ENCODE measurements at places on chromosomes 5 and 9.

- DNase-seq: no peak
Measured at GRCh38 chr5:1291611-1292080, 3.2 kb downstream of the TERT start.

- DNase-seq: no peak
Measured at GRCh38 chr5:150112201-150113046, 26.1 kb upstream of the CSF1R start.

GRCh38 chr5:138425079-138425478 is 13.8 kb upstream of the REEP2 start:
- DNase-seq: no peak

GRCh38 chr9:86324308-86324707 is 29.9 kb downstream of the TUT7 start:
- no peak for DNase-seq

DNA sequence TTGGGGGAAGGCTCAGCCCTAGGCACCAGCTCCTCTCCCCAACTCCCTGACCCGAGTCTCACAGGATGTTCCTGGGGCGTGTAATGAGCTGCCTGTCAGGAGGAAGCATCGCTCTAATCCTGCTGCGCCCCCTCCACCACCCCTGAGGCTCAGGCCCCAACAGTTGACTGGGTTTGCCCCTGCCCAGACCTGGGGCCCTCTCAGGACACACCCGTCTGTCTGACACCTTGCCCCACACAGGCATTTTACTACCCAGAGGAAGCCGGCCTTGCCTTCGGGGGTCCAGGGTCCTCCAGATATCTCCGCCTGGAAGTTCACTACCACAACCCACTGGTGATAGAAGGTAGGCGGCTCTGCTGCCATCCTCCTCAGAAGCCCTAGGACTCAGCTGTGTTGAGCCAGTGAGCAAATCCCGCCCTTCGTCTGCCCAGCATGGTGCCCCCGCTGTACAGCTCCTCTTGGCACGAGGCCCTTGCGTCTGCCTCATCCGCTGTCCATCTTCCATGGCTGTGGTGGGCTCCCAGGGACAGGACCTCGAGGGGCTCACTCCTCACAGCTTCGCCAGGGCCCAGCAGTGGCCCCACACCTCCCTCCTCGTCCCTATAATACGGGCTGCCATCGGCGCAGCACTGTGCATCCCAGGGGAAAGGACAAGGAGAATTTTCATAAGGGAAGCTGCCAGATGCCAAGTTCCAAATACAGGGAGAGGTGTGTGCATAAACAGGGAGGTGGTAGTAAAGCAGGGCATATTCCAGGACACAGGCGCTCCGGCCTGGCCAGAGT is 8.0 kb downstream of the DBH start:
- peak; percentile 61 for DNase-seq

- no peak for DNase-seq
Measured at GRCh38 chr5:171899792-171900191, 106.6 kb downstream of the FBXW11 start.

- DNase-seq: no peak
Measured at GRCh38 chr5:129748913-129749880, 1.3 kb downstream of the MINAR2 start.

GRCh38 chr5:56481428-56482357 is 248.6 kb upstream of the ANKRD55 start:
- DNase-seq: peak; percentile 25

- no peak for DNase-seq
Measured at GRCh38 chr5:74200560-74200959, 440.0 kb downstream of the ENC1 start.

DNA sequence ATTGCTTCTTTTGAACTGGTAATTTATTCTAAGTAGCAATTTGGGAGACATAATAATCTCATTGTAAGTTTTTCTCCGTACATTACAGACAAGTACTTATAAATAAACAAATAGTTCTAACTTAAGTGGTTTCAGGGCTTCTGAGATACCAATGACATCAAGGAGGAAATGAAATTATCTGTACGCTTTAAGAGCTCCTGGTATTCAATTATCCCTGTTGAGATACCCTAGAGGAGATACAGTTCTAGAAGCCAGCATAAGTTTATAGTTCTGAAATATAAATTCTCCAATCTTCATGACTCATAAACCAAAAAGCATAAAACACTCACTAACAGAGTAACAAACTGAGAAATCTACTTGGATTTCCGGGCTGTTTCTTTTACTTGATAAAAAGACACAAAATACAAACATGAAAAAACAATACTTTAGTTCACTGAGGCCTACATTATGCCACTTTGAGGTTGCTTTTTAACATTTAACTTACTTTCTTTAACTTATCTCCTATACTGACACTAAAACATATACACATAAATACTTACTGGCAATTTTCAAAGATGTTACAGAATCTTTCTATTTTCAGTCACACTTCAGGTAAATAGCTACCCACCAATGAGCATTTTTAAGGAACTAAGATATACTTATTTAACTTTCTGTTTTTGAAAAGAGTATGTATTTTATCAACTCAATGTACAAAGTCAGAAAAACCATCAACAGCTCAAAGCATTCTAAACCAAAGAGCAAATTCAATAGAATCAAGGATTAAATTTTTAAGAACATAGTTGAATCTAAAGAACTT is 7.5 kb downstream of the DCTN4 start:
- no peak for DNase-seq

DNA sequence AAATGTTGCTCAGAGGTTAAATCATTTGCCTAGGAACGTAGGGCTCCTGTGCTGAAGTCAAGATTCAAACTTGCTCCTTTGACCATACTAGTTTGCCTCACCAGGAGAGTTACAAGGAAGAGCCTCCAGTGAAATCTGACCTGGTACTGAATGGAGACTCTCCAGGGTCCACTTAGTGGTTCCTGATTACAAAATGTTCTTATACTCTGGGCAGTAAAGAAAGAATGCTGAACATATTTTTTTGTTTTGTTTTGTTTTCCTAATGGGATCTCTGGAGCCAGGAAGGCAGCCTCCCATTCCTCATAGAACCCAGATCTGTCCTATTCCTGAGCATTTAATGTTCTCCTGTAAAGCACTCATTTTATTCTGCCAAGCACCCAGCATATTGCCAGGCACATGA is 256.5 kb upstream of the CLINT1 start:
- DNase-seq: no peak

GRCh38 chr5:125700380-125700861 is 722.8 kb upstream of the GRAMD2B start:
- no peak for DNase-seq

GRCh38 chr9:131791542-131792254 is 51.8 kb upstream of the RAPGEF1 start:
- DNase-seq: no peak

GRCh38 chr5:87717761-87718160 is 305.0 kb upstream of the CCNH start:
- DNase-seq: no peak

DNA sequence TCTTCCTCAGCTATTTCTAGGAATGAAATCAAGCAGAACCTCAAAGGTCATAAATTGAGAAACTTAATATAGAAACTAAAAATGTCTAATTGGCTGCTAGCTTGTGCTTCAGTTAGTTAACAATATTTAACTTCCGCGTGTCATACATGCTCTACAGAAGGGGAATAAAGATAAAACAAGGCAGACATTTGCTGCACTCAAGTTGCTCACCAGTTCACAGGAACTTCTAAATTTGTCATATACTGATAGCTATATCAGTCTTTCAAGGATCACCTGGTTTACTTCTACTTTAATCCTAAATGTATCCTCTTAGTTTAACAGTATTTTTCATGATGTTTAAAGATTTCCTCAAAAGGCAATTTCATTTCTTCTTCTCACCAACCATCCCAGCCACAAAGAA is 8.4 kb downstream of the CCNH start:
- DNase-seq: no peak

DNA sequence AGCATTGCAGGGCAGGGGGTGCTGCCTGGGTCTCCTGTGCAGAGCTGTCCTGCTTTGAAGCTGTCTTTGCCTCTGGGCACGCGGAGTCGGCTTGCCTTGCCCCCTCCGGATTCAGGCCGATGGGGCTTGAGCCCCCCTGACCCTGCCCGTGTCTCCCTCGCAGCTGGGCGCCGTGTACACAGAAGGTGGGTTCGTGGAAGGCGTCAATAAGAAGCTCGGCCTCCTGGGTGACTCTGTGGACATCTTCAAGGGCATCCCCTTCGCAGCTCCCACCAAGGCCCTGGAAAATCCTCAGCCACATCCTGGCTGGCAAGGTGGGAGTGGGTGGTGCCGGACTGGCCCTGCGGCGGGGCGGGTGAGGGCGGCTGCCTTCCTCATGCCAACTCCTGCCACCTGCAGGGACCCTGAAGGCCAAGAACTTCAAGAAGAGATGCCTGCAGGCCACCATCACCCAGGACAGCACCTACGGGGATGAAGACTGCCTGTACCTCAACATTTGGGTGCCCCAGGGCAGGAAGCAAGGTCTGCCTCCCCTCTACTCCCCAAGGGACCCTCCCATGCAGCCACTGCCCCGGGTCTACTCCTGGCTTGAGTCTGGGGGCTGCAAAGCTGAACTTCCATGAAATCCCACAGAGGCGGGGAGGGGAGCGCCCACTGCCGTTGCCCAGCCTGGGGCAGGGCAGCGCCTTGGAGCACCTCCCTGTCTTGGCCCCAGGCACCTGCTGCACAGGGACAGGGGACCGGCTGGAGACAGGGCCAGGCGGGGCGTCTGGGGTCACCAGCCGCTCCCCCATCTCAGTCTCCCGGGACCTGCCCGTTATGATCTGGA is 2.7 kb downstream of the CEL start:
- no peak for DNase-seq

GRCh38 chr9:26205261-26205660 is 527.0 kb upstream of the TUSC1 start:
- DNase-seq: no peak

- no peak for DNase-seq
Measured at GRCh38 chr5:2006193-2006970, 123.7 kb upstream of the IRX4 start.

DNA sequence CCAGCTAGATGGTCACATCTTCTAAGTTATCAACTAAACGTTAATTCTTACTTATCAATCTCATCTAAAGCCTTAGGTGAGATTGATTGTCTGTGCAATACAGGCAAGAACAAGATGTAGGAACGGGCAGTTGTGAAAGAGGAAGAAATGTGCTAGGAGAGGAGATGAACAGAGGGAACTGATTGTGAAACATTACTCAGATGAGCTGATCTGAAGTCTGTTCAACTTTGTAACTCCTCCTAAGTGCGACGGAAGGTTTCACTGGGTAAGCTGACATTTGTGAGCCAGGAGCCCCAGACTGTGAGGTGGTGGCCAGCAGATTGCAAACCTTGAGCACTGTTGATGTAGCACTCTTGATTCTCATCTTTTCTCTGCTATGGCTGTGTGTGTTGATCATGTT is 204.1 kb downstream of the CD180 start:
- no peak for DNase-seq

GRCh38 chr9:12933957-12934356 is 159.1 kb downstream of the LURAP1L start:
- no peak for DNase-seq

- no peak for DNase-seq
Measured at GRCh38 chr5:81007637-81008027, 47.5 kb downstream of the RASGRF2 start.

DNA sequence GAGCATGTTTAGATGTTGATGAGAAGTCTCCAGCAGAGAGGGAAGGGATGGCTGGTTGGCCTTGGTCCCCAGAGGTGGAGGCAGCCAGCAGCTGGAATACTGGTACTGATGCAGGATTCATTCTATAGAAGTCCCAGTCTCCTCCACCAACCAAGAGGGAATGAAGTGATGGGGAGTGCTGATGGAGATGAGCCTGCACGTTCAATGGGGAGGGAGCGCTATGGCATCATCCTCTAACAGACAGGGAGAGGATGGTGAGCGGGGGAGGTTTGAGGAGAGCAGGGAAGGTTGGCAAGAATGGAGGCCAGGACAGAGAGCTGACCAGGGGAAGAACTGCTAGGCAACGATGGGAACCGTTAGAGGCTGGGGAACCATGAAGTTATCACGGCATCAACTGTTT is 159.8 kb upstream of the MVB12B start:
- no peak for DNase-seq

DNA sequence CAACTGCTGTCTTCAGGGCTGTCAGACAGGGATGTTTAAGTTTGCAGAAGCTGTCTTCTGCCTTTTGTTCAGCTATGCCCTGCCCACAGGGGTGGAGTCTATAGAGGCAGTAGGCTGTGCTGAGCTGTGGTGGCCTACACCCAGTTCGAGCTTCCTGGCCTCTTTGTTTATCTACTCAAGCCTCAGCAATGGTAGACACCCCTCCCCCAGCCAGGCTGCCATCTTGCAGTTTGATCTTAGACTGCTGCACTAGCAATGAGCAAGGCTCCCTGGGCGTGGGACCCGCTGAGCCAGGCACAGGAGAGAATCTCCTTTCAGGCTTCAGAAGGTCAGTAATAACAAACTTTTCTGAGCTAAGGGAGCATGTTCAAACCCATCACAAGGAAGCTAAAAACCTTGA is 545.3 kb downstream of the TLE4 start:
- no peak for DNase-seq

DNA sequence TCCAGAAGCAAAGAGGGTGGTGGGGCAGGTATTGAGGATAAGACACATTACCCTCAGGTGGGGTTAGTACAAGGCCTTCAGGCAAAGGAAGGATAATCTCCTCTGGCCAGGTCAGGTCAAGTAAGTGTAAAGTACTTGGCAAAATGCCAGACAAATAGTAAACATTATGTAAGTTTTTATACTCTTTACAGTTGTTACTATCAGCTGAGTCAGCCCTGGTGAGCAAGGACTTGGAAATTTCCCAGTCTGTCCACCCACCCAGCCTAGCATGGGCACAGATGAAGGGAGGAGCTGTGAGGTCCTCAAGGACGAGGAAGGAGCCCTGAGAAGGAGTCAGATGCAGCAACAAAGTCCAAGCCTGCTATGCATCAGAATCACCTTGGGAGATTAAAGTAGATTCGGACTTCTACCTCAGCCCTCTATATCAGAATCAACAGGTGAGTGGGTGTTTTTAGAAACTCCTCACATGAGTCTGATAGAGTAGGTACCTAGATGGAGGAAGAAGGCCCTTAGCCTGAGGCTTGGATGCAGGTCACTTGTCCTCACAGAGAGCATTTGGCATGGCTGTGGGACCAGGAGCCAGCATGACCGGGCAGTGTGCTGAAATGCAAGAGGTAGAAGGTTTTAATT is 50.2 kb upstream of the BARX1 start:
- DNase-seq: no peak

Measured in NCI-H1694 treated with DMSO at 0.1 percent for 48 hours (cell line).